ENCODE measurements at places on chromosomes 13 and 19.

- DNase-seq, result no peak
These were observed 66.6 kb downstream of the GADD45B start for GRCh38 chr19:2542341-2543069.

DNA sequence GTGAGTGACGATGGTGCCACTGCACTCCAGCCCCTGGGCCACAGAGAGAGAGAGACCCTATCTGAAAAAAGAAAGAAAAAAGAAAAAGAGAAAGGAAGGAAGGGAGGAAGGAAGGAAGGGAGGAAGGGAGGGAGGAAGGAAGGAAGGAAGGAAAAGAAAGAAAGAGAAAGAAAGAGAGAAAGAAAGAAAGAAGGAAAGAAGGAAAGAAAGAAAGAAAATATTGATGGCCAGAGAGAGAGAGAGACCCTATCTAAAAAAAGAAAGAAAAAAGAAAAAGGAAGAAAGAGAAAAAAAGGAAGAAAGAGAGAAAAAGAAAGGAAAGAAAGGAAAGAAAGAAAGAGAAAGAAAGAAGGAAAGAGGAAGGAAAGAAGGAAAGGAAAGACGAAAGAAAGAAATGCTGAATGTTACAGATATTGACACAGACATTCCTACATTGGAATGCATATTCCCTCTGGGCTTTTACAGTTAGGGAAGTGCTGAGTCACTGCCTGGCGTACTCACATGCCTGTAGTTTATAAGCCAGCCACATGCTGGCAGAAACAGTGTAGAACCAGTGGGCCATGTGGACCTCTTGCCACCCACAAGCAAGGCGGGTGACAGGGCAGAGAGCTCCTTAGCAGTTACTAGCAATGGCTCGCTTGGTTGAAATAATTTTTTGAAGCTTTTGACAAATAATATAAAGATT, 34.6 kb upstream of the SLC46A3 start:
- peak; percentile 80 for DNase-seq

- no peak for DNase-seq
These were observed 442 bp upstream of the RFC3 start for GRCh38 chr13:33817513-33817900.

GRCh38 chr13:35770756-35771297, 294.3 kb upstream of the MAB21L1 start:
- DNase-seq, result no peak

DNA sequence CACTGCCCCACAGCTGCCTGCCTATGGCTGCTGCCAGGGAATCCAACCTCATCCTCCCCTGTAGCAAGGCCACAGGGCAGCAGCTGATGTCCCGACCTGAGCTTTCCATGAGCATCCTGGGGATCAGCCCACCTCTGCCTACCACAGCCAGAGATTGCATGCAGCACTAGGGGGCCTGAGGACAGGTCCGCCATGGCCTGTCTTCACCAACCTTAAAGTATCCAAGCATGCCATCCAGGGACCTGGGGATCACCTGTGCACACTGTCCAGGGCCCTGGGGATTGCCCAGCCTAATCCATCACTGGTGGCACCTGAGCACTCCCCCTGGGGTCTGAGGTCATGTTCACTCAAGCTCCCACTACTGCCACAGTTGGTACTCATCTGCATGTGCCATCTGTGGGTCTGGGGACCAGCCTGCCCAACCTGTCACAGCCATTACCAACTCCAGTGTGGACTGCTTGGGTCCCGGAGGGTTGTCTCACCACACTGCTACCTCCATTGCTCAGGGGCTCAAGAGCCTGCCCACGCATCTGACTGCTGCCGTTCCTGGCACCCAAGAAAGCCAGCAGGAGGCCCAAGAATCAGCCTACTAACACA, 53.0 kb downstream of the KCTD15 start:
- no peak for DNase-seq

DNA sequence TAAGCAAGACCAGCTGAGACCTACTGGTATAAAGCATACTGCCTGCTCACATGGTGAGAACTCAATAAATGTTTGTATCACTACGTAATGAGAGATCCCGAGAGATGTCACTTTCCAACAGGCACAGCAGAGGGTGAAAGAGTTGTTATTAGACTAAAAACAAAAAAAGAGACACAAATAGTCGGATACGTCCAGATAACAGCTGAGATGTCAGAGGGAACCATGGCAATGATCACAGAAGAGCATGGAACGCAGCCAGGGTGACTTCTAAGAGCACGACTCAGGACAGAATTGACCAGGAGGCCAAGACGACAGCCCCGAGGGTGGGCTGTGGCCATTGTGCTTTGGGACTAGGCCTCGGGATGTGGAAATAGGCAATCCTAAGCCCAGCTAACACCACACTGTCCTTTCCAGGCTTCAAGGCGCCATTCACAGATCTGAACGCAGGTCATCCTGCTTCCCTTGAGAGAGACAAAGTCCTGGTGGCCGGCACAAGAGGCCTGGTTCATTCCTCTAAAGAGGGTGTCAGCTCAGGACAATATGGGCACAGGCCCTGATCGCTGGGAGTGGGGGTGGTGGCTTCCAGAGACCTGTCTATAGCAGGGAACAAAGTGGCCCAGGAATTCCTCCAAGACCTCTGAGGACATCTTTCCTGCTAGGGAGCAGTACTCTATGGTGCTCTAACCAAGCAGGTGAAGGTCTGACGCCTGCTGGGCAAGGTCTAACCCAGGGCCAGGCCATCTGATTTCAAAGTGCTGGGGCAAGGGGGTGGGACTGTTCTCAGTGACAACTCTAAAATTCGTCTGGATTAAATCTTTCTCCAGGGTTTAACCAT, 3.2 kb downstream of the SH3GL1 start:
- DNase-seq, result no peak
